Stimulated activated CD4-positive, alpha-beta T cell treated with anti-CD3 and anti-CD28 coated beads, Interleukin-15, amount 100 ng/mL, for 24 hours (primary cell): ENCODE measurements at places on chromosomes 6 and 20.
A peak's percentile ranks its signal among the peaks of the same experiment; 100 is the strongest.

DNA sequence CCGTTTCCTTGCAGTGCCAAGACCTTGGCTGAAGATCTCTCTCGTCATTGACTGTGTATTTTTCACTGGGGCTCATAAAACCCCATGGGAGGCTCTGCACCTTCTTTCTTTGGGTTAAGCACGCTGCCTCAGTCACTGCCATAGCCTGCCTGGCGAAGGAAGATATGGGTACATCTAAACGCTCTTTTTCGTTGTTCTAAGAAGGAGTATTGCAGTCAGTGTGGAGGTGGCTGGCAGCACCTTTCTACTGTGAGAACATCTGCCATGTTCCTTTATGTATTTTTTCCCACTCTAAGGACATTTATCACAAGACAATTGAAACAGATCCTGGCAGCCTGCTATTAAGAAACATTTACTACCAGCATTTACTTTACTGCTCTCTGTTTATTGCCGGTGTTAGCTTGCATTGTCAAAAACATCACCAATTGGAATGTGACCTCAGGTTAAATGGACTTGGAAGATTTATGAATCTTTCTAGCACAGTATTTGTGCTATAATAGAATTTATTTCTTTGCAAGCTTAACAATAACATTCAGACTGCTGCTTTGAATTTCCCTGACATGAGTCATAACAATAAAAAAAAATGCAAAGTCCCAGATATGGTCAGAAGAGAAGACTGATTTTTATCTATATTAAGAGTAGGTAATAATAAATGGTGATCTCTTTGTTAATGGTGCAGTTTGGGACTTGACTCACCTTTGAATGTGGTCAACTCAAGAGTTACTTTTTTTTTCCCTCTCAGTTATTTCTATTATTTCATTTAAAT lies 62.2 kb upstream of the CLDN20 start:
- DNase-seq: no peak

GRCh38 chr6:113526553-113526952 lies 330.6 kb upstream of the MARCKS start:
- DNase-seq: no peak

DNA sequence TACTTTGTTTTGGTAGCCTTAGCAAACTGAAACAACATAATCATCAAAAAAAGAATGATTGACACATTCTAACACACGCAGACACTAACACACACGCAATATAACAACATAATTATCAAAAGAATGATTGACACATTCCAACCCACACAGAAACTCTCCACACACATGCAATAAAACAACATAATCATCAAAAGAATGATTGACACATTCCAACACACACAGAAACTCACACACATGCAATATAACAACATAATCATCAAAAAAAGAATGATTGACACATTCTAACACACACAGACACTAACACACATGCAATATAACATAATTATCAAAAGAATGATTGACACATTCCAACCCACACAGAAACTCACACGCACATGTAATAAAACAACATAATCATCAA lies 172.4 kb downstream of the THBS2 start:
- no peak for DNase-seq

GRCh38 chr6:53330137-53330536 lies 18.6 kb downstream of the ELOVL5 start:
- no peak for DNase-seq

DNA sequence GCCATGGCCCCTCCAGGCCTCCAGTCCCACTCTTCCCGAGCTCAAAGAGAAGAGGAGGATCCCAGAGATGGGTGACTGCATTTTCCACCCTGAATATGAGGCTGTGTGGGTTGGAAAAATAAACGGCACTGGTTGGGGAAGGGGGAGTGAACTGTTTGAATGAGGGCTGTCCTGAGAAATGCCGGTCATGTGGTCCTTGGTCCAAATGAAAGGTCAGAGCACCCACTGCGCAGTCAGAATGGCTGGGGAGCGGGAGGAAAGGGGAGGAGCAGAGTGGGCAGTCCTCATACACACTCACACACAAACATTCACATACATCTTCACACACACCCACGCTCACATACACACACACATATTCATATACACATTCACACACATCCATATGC lies 83.1 kb downstream of the MRPL14 start:
- DNase-seq: no peak

DNA sequence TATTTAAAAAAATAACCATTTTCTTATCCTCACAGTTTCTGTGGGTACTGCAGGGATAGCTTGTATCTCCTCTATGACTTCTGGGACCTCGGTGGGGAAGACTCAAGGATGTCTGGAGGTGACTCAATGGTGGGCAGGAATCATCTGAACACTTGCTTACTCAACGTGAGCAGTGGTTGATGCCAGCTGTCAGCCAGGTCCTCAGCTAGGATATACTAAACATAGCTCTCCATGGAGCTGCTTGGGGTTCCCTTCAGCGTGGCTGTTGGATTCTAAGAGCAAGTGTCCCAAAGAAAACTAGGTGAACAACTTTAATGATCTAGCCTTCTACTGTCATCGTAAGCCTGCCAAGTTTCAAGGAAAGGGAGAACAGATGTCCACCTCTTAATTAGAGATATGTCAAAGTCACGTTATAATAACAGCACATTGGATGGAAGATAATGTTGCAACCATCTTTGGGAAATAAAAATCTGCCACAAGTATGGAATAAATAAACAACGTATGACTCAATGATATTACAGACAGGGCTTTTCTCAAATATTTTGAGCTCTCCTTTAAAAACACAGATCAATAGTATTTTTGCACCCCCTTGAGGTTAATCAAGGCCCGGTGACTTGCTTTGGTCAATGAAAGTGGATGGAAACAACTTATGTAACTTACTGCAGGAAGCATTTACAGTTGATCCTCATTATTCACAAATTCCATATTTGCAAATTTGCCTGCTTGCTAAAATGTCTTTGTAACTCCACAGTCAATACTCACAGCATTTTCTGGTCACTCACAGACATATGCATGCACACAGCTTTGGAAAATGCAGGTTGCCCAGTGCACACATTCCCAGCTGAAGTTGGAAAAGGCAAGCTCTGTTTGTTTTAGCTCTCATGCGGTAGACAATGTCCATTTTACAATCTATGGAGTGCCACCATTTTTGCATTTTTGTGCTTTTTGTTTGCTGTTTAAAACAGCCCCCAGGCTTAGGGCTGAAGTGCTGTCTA lies 6.6 kb upstream of the HEBP2 start:
- DNase-seq: no peak

GRCh38 chr6:120274547-120274946 lies 925.0 kb upstream of the MAN1A1 start:
- no peak for DNase-seq

DNA sequence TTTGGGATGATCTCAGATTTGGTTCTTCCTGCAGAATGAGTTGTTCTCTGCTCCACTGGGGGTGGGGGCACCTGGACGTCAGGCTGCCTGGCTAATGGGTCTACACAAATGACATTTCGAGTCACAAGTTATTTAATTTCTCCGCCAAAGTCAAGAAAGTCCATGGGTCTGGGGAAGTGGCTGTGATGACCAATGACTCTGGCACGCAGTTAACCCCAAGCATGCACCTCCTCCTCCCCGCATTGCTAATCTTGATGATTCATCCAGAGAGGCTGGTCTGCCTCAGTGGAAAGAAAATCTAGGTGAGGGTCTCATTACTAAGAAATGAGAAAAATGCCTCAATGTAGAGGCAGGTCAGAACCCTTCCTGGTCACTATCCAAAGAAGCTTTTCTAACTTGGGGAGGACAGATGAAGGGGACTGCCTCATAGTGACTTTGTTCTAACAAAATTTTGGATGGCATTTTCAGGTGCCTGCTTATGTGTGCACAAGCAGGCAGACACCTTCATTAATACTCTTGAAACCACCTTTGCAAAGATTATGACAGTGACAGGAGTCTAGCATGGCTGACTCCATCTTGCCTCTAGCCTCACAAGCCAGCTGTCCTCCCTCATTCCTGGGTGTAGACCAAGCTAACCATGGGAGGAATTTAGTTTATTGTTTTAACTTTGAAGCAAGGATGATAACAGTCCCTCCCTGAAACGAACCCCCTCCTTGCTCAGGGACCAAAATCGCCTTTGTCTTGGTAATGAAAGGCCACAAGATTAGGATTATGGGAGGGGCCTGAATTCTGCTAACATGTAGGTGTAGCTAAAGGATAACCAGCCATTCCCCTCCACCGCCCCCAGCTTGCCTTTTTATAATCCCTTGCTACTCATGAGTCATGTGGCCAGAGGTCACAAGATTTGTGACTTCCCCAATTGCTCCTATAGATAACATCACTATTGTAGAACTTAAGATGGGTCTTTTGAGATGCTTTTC lies 98.6 kb upstream of the MRPS10 start:
- peak; percentile 48 for DNase-seq

GRCh38 chr20:9668381-9668780 lies 154.0 kb downstream of the LAMP5 start:
- no peak for DNase-seq

DNA sequence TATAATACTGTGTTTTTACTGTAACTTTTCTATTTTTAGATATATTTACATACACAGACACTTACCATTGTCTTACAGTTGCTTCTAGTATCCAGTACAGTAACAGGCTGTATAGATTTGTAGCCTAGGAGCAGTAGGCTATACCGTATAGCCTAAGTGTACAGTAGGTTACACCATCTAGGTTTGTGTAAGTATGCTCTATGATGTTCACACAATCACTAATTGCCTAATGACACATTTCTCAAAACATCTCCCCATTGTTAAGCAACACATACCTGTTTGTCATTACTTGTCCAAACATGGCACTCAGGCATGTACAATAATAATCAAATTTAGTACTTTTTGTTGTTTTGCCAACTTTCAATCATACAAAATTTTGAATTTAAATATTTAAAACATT lies 757.3 kb downstream of the DOK5 start:
- DNase-seq: no peak
